ENCODE measurements at places on chromosomes 1 and 21. TPM values are rescaled to one million over a fixed set of nuclear protein-coding genes. Genes with fewer than 3 reads are reported as not detected.

CD5L gene
- 6.1 TPM for total RNA-seq

C21orf58 gene
- total RNA-seq, result 20.8 TPM

ANGPTL7 gene
- total RNA-seq, result 0.48 TPM

RGS13 gene
- total RNA-seq, result 0.48 TPM

TMEM52 gene
- 6.1 TPM for total RNA-seq

TRIM63 gene
- 0.25 TPM for total RNA-seq

FCER1A gene
- not detected for total RNA-seq

DNA sequence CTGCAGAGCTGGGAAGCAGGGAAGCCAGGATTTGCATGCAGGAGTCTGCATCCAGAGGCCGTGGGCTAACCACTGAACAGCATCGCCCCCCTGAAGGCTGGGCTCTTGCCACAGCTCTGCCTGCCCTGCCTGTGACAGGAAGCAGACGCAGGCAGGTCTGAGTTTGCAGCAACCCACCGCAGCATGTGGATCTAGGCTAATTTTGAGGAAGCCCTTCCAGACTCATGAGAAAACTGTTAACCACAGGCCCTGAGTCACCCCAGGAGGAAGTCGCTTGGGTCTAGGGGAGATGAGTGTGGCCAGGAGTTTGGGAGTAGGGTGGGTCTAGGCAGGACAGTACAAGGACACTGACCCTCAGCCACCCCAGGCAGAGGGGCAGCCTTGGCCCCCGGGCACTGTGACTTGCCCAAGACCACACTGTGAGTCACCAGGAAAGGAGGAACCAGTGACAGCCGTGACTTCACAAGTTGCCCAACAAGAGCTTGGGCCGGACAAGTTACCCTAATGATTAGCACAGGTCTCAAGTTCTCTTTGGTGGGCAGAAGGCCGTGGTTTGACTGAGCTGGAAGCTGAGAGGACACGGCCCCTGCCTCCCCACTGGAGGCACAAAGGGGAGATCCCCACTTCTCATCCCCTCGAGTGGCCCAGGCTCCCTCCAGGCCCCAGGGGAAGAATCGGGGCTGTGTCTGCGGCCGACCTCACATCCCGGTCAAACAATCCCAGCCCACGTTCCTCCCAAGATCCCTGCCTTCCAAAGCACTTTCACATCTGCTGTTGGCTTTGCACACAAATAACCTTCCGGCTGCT, 826 bp downstream of the LAPTM5 start:
- no peak for DNase-seq
- no peaks in the 10 kb centered on the region for H3K27me3 ChIP-seq
- no peaks in the 10 kb centered on the region for H3K4me1 ChIP-seq
- peak overlapping the region; percentile 39 for H3K4me3 ChIP-seq
- peak overlapping the region; percentile 84 for H3K27ac ChIP-seq
- no peaks in the 10 kb centered on the region for H3K36me3 ChIP-seq

DNA sequence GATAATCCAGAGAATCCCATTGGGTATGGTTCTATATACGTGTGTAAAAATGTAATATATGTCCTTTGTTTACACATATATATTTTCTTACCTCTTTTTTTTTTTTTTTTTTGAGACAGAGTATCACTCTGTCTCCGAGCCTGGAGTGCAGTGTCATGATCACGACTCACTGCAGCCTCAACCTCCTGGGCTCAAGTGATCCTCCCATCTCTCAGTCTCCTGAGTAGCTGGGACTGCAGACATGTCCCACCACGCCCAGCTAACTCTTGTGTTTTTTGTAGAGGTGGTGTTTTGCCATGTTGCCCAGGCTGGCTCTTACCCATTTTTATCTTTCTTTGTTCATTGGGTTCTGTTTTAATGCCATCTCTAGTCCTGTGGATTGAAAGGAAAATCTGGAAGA, 59.5 kb downstream of the ZBTB17 start:
- no peaks in the 10 kb centered on the region for H3K4me1 ChIP-seq
- peaks cover 17% of the 10 kb centered on the region for H3K36me3 ChIP-seq
- H3K4me3 ChIP-seq, result no peak overlapping the region

DNA sequence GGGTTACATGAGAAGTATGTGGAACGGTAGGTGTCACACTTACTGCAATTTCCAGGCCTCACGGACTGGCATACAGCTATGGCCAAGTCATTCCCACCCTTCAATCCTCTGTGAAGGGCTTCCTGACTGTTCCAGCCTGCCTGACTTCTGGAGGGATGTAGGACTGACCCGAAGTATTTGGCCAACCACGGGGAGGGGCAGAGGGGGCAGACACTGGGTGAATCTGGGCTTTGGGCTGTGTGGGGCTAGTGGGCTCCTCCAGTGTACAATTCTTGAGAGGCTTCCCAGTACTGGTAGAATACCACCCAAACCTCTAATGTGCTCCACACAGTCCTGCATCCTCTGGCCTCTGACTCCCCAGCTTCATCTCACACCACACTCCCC, 78.2 kb downstream of the FAM78B start:
- no peaks in the 10 kb centered on the region for H3K4me1 ChIP-seq
- no peaks in the 10 kb centered on the region for H3K27me3 ChIP-seq
- no peak for DNase-seq
- H3K4me3 ChIP-seq, result no peak overlapping the region

DNA sequence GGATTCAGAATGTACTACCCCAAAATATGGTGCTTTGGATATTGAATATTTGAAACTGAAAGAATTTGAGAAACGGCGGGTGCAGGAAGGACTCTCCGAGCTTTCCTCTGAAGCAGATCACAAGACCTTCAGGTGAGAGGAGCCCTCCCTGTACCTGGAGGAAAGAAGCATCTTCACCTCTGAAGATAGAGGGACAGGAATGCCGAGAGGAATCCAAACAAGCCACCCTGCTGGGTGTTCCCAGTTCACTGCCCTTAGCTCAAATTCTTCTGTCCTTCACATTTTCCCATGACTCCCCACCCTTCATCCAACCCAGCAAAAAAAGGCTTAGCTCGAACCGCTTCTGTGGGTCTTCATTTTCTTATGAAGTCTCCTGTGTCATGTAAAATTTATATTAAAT, 18.2 kb upstream of the PADI2 start:
- H3K36me3 ChIP-seq, result no peaks in the 10 kb centered on the region
- H3K4me3 ChIP-seq, result no peak overlapping the region
- H3K4me1 ChIP-seq, result no peaks in the 10 kb centered on the region
- no peaks in the 10 kb centered on the region for H3K27me3 ChIP-seq

DNA sequence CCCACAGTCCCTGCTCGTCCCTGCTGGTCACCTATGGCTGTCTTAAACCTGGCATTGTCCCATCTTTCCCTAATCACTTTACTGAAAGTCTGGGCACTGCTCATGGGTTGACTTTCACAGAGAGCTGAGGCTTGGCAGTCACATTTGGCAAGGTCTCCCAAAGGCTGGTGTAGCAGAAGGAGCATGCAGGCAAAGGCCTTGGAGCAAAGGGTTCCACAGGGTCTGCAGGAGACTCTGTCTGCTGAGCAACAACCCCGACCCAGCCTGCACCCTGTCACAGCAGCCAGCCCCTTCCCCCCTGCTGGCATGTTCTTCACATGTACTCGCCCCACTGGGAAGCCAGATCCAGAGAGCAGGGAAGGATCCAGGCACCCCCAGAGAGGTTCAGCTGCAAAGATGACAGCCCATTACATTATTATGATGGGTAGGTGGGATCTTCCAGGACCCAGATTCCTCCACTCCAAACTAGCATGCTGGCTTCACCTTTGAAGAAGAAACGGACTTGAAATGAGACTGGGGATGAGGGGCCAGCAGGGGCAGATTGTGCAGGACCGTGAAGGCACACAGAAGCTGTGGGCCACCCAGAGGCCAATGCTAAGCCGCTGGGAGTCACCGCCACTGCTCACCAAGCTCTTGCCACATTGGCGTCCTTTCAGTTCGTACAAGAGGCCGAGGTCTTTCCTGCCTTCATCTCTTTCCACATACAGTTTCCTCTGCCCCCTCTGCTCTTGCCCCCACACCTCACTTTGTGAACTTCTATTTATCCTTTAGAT, 14.2 kb upstream of the TMEM125 start:
- no peaks in the 10 kb centered on the region for H3K36me3 ChIP-seq
- H3K4me1 ChIP-seq, result peaks cover 5% of the 10 kb centered on the region
- H3K4me3 ChIP-seq, result no peak overlapping the region
- H3K27me3 ChIP-seq, result no peaks in the 10 kb centered on the region

GRCh38 chr1:93015590-93015989, 54.3 kb upstream of the DIPK1A start:
- no peak overlapping the region for H3K4me3 ChIP-seq
- no peaks in the 10 kb centered on the region for H3K27me3 ChIP-seq
- no peak for DNase-seq
- no peaks in the 10 kb centered on the region for H3K4me1 ChIP-seq

DNA sequence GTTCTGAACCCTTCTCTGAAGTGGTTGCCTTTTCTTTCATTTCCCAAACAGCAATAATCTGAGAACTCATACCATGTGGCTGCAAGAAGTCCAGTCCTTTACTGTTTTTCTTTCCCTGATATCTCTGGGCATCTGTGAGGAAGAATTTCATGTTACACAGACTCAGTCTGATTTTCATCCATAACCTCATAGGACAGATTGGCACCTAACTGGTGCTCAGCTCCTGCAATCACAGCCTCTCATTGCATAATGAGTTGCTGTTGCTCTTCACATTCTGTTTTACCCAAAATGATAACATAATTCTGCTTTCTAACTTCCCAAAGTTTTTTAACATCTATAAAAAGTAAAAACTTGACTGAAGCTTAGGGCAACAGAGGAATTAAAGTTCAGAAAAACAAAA, 472.2 kb upstream of the PBX1 start:
- H3K4me1 ChIP-seq, result no peaks in the 10 kb centered on the region
- DNase-seq, result no peak
- no peak overlapping the region for H3K27ac ChIP-seq

DNA sequence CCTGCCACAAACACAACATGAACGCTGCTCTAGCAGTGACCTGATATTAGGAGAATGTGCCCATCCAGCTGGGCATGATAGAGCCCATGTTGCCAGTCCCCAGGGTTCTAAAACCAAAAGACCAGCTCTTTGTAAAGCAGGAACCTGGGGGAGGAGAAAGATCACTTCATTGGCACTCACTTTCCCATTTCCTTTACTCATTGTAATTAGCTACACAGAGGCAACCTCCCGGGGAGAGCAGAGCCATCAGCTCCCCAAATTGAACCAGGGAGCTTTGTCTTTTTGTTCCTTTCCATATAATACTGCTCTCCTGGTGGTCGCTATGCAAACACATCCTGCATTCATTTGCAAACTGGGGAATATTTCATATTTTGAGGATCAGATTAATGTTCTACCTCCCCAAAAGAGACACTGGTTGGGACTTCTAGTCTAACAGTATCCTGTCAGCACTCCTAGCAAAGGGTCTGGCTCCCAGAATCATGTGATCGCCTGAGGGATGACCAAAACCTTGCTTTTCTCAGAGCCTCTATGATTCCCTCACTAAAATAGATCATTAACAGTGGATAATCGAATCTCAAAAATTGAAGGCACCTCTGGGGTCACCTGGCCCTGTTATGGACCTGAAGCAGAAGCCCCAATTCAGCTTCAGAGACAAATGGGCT, 76.7 kb upstream of the CD1D start:
- no peaks in the 10 kb centered on the region for H3K36me3 ChIP-seq
- H3K4me3 ChIP-seq, result no peak overlapping the region
- no peak overlapping the region for H3K27ac ChIP-seq
- H3K27me3 ChIP-seq, result no peaks in the 10 kb centered on the region
- no peaks in the 10 kb centered on the region for H3K4me1 ChIP-seq

- H3K4me1 ChIP-seq, result peaks cover 28% of the 10 kb centered on the region
- no peak for DNase-seq
- H3K4me3 ChIP-seq, result no peak overlapping the region
- no peak overlapping the region for H3K27ac ChIP-seq
- H3K36me3 ChIP-seq, result no peaks in the 10 kb centered on the region
- no peaks in the 10 kb centered on the region for H3K27me3 ChIP-seq
Observed at GRCh38 chr1:158146739-158147138, 34.0 kb upstream of the CD1D start.

DNA sequence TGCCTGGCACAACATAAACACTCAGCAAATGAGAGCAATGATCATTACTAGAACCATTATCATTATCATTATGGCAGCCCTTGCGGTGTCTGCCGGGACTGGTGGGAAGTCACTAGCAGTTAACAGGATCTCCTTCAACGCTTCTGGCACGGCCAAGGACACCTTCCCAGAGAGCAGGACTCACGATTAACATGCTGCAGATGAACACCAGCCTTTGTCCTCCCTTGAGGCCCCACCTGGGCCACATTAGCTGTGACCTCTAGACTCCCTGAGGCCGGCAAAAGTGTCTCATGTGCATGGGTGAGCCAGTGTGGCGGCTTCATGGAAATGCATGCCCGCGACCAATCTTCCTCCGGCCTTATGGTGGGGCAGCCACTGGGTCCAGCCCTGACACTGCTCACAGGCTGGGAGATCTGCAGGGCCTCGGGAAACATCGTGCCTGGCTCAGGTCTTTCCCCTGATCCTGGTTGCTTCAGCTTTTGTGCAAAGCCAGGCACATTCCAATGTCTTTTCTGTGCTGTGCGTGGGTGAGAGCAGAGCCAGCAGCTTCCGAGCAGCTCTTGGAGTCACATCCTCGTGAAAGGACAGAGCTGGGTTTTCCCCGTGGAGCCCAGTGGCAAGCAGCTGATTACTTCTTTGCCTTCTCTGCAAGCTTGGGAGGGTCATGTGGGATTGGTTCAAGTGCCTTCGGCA, 107.3 kb downstream of the HMGB4 start:
- H3K4me1 ChIP-seq, result no peaks in the 10 kb centered on the region
- no peak for DNase-seq
- H3K27me3 ChIP-seq, result no peaks in the 10 kb centered on the region
- H3K4me3 ChIP-seq, result no peak overlapping the region
- H3K27ac ChIP-seq, result no peak overlapping the region
- H3K36me3 ChIP-seq, result no peaks in the 10 kb centered on the region

GRCh38 chr21:37437376-37438080, 71.0 kb downstream of the DYRK1A start:
- no peaks in the 10 kb centered on the region for H3K36me3 ChIP-seq
- H3K27me3 ChIP-seq, result no peaks in the 10 kb centered on the region
- no peak overlapping the region for H3K4me3 ChIP-seq
- no peak overlapping the region for H3K27ac ChIP-seq
- peaks cover 12% of the 10 kb centered on the region for H3K4me1 ChIP-seq

DNA sequence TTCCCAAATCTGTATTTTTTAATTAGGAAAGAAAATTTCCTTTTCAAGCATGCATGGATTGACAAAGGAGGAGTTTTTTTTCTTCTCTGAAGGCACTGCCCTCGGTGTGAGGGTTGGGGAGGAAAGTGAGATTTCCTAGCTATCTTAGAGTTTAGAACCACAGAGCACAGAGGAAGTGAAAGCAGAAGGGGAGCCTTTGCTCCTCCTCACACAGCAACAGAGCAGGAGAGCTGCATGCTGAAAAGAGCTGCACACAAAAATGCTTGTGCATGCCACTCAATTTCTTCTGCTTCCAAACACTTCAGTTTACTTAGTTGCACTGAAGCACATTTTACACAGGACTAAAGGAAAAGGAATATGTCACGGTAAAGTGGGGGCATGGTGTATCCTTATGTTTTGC, 308.1 kb downstream of the GPATCH2 start:
- no peak overlapping the region for H3K27ac ChIP-seq
- no peaks in the 10 kb centered on the region for H3K27me3 ChIP-seq
- H3K4me3 ChIP-seq, result no peak overlapping the region
- no peaks in the 10 kb centered on the region for H3K4me1 ChIP-seq

- H3K27ac ChIP-seq, result no peak overlapping the region
- no peak for DNase-seq
- no peak overlapping the region for H3K4me3 ChIP-seq
- H3K4me1 ChIP-seq, result no peaks in the 10 kb centered on the region
Observed at GRCh38 chr1:81197591-81197990, 603.1 kb upstream of the ADGRL2 start.

- no peaks in the 10 kb centered on the region for H3K4me1 ChIP-seq
- no peak overlapping the region for H3K27ac ChIP-seq
- H3K27me3 ChIP-seq, result no peaks in the 10 kb centered on the region
Observed at GRCh38 chr1:21027805-21028204, 148.9 kb downstream of the EIF4G3 start.
